ENCODE measurements at places on chromosomes 5 and 9. TPM values are rescaled to one million over a fixed set of nuclear protein-coding genes. Genes with fewer than 3 reads are reported as not detected.

Gene SOX30
- 0.52 TPM for total RNA-seq

Gene RASEF
- 33.7 TPM for total RNA-seq

GRCh38 chr5:159061179-159061796 lies 38.4 kb downstream of the EBF1 start:
- no peak for DNase-seq

DNA sequence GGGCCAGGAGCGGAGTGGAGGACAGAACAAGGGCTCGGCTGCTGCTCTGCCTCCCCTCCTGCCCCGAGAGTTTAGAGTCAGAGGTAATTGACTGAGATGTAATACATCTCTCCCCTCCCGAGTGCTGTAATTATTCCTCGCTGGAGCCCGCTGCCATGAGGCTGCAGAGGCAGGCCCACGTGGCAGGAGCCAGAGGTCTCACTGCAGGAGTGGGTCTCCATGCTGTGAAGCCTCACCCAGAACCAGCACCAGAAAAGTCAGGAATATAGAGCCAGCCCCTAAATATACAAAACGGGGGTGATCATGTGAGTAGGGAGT lies 2.5 kb downstream of the FAM163B start:
- no peak for DNase-seq

DNA sequence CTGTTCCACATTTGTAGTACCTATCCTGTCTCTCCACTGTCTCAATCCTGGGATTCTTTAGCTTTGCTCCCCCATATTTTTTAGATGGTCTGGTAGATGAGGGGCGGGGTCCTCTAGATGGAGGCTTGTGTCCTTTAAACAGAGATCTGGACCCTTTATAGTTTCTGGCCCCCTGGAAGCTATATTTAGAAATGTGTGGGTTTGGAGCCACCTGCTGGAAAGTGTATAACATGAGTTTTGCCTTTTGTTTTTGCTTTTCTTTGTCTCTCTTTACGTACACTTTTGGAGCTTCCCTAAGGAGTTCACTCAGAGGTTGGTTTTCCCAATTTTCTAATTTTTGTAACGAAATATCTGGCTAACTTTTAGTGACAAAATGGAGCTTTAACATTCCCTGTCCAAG lies 110.7 kb downstream of the CFAP95 start:
- DNase-seq, result no peak

DNA sequence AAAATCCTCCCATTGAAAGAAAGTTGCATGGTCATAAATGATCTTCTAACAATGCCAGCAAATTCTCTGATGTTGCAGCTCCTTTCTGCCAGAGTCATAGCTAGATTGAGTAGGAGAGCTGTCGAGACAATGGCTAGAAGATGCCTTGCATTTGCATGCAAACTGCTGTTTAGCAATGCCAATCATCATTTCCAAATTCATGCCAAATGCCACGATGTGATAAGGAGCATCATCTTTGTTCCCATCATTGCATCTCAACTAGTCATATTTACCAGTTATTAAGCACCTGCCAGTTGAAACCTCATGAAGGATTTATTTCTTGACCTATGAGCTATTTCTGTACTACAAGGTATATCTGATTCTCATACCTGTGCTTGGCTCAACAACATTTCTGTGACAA lies 246.4 kb upstream of the PIK3R1 start:
- DNase-seq, result no peak
